ENCODE measurements at places on chromosomes 7 and 10.
A peak's percentile ranks its signal among the peaks of the same experiment; 100 is the strongest.

GRCh38 chr10:43396928-43397624 is 11.9 kb downstream of the HNRNPF start:
- DNase-seq = peak; percentile 63

DNA sequence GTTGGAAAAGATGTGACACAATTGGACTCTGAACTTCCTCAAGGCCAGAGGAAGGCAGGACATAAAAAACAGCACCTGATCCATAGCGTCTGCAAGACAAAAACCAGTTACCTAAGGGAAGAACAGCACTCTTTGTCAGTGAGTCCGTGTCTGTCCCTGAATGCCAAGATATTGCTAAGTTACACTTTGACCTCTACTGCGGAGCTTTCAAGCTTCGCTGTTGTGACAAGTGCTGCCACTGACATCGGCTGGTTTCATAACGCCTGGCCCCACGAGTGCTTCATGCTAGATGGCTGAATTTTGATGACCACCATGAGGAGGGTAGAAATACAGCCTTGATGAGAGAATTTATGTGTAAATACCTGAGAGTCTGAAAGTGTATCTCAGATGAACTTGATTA is 49.7 kb upstream of the JAZF1 start:
- no peak for DNase-seq

DNA sequence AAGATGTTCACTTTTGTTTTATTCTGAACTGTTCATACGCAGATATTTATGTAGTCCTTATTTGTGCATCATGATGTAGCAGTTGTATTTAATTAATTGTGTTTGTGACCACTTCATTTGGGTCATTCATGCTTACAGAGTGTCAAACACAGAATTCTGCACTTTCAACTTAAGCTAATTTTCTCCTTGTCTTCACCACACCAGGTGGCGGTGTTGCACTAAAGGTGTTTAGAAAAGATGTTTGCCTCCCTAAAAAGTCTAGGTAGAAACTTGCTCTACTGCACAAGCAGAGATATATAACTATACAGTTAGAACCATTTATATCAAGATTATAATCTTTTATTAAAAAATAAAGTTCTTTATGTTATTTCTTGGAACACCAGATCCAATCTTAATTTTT is 1.3 kb upstream of the TAS2R38 start:
- DNase-seq = no peak

GRCh38 chr10:69781576-69781975 is 20.1 kb upstream of the COL13A1 start:
- no peak for DNase-seq

GRCh38 chr7:130950741-130951140 is 216.7 kb upstream of the KLF14 start:
- no peak for DNase-seq

DNA sequence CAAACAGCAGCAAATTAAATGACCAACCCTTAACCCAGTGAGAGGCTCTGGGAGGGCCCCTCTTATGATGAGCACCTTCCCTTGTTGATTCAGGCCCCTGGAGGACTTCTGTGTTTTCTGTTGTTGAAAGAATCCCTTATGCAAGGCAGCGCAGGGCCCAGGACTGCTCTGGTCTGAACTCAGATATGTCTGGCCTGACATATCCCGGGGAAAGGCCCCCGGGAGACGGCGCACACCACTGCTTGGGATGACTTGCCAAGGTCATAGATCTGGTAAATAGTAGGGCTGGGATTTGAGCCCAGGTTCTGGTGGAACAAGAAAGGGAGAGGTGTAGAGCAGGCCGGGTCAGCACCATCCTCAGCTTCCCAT is 124.0 kb downstream of the AOAH start:
- DNase-seq = no peak

DNA sequence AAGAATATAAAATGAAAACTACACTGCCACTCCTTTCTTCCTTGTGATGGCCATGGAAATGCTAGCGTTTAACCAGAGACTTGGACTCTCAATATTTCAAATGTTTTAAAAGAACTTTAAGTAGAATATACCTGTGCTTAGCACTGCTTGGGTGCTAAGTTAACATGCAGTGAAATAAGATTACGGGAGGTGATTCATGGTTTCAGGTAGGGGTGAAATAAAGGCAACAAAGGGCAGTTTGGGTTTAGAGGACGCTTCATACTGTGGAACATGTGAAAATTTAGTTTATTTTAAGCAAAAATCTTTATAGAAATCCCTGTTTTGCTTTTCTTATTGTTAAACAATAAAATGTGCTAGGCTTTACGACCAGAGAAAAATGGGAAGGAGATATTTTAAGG is 94.0 kb downstream of the PTPRZ1 start:
- no peak for DNase-seq

DNA sequence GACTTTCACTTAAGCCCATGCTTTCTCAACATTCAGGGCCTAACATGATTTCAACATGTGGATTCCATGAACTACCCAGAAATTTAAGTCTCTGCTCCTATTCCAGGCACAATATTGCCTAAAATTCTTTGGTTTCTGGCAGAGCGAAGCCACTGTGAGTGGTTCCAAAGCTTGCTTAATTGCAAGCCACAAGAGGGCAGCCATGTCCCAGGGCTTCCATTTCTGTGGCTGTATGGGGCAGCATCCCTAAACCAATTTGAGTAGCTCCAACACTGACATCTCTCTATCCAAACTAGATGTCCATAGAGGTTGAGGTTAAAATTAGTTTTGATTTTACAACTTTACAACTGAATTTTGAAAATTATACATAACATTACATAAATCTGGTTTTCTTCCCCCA is 56.3 kb upstream of the MDFIC start:
- peak; percentile 70 for DNase-seq

- DNase-seq = no peak
Observed at GRCh38 chr10:119480667-119481066, 61.9 kb downstream of the RGS10 start.

DNA sequence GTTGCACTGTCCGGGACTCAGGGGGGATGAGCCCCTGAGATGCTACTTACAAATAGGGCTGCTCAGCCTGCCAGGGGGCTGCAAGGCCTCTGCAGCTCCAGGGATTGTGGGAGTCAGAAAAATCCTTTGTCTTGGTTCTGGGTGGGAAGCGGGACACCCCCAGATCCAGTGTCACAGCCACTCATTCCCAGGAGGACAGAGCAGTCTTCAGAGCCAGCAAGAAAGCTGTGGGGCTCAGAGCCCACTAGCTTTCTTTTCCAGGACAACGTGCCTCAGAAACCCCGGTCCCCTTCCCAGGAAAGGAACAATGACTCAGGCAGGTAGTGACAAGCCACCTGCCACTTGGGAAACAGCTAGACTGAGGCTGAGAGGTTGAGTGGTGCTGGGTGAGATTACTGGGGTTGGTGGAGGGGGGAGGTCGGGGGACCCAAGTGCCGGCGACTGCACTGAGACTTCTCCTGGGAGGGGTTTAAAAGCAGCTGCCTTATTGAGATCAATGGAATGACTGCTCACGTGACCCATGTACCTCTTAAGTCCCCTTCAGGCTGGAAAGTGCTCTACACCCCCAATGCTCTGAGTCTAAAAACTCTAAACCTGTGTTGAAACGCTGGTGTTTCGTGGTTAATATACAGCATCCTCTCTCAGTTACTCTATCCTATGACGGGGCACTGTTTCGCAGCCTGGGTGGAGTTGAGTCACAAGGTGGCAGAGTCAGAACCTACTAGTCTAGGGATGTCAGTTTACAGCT is 123.6 kb downstream of the UBE2H start:
- DNase-seq = no peak

GRCh38 chr7:155256761-155257481 is 40.8 kb upstream of the INSIG1 start:
- DNase-seq = no peak

GRCh38 chr7:90484706-90485105 is 15.3 kb downstream of the PTTG1IP2 start:
- DNase-seq = no peak

Measured in CD4-positive, alpha-beta T cell treated with Interleukin-15 for 4 hours (primary cell).